ENCODE measurements at places on chromosomes 7 and 10. TPM values are rescaled to one million over a fixed set of nuclear protein-coding genes. Genes with fewer than 3 reads are reported as not detected.
A peak's percentile ranks its signal among the peaks of the same experiment; 100 is the strongest.

DNA sequence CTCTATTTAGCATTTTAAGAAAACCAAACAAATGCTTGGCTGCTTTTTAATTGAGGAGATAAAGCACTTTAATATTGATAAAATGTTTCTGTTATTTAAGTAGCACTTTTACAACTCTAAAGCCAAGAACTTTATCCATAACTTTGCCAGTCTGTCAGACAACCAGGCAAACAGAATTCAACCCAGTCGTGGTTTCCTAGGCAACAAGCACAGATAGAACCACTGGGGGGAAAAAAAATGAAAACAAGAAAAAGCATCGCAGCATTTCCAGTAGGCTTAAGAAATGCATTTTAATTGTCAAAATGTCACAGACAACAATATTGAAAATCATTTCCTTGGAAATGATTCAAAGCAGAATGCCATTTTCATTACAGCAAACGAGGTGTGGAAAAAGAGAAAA, 323.4 kb downstream of the PARD3 start:
- no peak for DNase-seq

GRCh38 chr7:117112640-117113039, 159.3 kb downstream of the ST7 start:
- no peak for DNase-seq

Gene RHOBTB1
- total RNA-seq, result 12.1 TPM

- DNase-seq, result no peak
Observed at GRCh38 chr7:155896531-155897263, 84.4 kb upstream of the SHH start.

Gene ANKRD2
- 418 TPM for total RNA-seq

Gene DLG5
- 8.9 TPM for total RNA-seq

- DNase-seq, result no peak
Observed at GRCh38 chr7:45092100-45092930, 3.5 kb upstream of the NACAD start.

GRCh38 chr10:17344206-17344605, 110.2 kb downstream of the ST8SIA6 start:
- DNase-seq, result no peak

Gene NUTM2B
- total RNA-seq, result 1.0 TPM

GRCh38 chr10:44417761-44418160, 32.9 kb upstream of the CXCL12 start:
- no peak for DNase-seq

Gene SPAM1
- not detected for total RNA-seq

Gene OGDH
- total RNA-seq, result 679 TPM

Gene ENTPD1
- total RNA-seq, result 6.3 TPM

Gene WNT8B
- total RNA-seq, result not detected

Gene PRSS1
- not detected for total RNA-seq

GRCh38 chr10:68084469-68084868, 9.4 kb upstream of the HERC4 start:
- DNase-seq, result no peak

Gene PNLIPRP1
- total RNA-seq, result not detected

DNA sequence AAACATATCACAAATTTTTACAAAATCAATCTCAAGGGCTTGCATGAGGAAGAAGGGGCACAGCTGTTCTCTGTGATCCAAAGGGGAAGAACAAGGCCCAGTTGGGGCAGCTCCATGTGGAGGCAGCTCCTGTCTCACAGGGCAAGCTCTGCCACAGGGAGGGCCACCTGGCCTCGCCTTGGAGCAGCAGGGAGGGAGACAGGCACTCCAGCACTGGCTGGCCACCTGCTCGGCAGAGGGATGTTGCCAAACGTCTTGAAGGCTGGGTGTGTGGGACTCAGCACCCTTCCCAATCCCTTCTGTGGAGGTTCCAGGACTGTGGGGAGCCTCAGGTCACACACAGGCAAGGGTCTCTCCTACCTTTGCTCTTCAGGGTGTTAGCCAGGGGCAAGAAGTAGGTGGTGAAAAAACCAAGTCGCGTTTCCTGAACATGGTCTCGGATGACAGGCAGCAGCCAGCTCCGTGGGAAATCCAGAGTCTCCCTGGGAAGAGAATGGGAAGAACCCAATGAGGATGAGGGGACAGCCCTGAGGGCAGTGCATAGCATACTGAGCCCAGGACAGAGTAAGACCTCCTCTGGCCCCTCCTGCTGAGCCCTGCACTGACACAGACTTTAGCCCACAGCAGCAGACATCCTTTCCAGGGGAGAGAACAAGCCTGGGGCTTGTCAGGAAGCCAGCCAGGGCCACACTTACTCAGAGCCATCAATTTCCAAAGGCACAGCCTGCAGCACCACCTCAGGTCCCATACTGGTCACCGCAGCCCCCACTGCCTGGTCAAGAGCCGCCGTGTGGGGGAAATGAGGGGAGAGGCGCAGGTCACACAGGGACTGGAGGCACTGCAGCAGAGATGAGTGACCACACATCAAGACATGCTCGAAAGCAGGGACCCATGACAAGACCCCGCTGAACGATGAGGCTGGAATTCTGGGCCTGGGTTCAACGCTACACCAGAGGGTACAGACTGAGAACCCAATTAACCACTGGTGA, 21.9 kb downstream of the RRP12 start:
- DNase-seq, result no peak

- no peak for DNase-seq
Observed at GRCh38 chr7:115940460-115941060, 90.0 kb downstream of the TFEC start.

Gene PODXL
- 59.0 TPM for total RNA-seq

Gene MEST
- 10.7 TPM for total RNA-seq

GRCh38 chr7:30427296-30428070, 51.1 kb downstream of the NOD1 start:
- peak; percentile 62 for DNase-seq

Gene PRR15
- 0.32 TPM for total RNA-seq

GRCh38 chr10:94224656-94225055, 138.1 kb downstream of the NOC3L start:
- DNase-seq, result no peak

Gene NRCAM
- 0.30 TPM for total RNA-seq

Gene ITIH5
- total RNA-seq, result 10.3 TPM

GRCh38 chr7:155685070-155685790, 40.8 kb downstream of the RBM33 start:
- DNase-seq, result no peak

DNA sequence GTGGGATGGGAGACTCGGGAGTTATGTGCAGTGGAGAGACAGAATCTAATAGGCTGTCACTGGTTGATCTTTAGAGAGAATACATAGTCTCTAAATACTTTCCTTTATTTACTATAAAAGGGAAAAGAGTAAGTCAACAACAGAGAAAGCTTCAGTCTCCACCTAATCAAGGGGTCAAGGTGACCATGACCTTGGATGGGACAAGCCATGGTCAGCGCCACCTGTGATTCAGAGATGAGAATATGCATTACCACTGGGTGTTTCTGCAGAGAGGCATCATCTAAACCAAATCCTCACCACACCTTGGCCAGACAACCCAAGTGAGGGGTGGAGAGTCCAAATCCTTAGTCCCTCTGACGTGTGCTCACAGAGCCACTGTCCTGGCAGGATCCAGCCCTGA, 39.9 kb downstream of the TNS3 start:
- DNase-seq, result no peak

Gene BMPR1A
- 53.2 TPM for total RNA-seq

Gene LRRC18
- not detected for total RNA-seq

- no peak for DNase-seq
Observed at GRCh38 chr10:110022716-110023504, 15.1 kb downstream of the ADD3 start.

- no peak for DNase-seq
Observed at GRCh38 chr10:89120931-89121763, 86.0 kb downstream of the CH25H start.

GRCh38 chr10:110151467-110151866, 55.9 kb upstream of the MXI1 start:
- no peak for DNase-seq

GRCh38 chr7:40704172-40704571, 569.4 kb downstream of the SUGCT start:
- no peak for DNase-seq

GRCh38 chr10:124220547-124220946, 127.1 kb upstream of the CHST15 start:
- no peak for DNase-seq

Gene VWA2
- total RNA-seq, result not detected

Gene COG5
- 55.8 TPM for total RNA-seq

- DNase-seq, result no peak
Observed at GRCh38 chr10:124193309-124193696, 99.9 kb upstream of the CHST15 start.

Gene HMX2
- not detected for total RNA-seq

Gene RNLS
- 20.6 TPM for total RNA-seq

Gene SCART1
- total RNA-seq, result 0.30 TPM

Gene NODAL
- not detected for total RNA-seq

DNA sequence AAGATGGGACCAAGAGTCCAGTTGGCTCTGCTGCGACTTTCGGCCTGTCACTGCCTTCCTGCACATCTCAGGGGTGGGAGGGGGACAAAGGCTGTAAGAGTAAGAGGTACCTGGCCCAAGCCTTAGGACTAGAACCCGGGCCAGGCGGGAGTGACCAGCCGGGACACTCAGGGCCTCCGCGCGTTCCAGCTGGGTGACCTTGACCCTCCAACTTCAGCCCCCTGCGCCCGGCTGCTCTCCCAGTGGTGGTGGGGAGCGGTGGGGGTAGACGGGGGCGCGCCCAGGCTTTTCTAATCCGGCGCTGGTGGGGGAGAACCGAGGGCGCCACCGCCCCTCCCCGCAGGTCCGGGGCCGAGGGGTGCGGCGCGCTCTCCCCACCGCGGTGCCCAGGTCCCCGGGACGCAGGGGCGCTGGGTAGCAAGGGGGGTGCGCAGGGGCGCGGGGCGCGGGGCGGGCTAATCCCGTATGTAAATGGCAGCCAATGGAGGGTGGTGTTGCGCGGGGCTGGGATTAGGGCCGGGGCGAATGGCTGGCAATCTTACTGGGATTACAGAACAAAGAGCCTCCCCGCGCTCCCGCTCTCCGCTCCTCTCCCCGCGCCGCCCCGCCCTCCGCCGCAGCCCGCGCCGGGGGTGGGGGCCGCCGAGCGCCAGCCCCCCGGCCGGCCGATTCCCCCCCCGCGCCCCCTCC, at the start of gene GTF2IRD1:
TSS of gene GTF2IRD1 (plus strand) at position 585 of the 690 bp plus-strand sequence. CDS start 54,175 bp downstream, outside the sequence.
- peak; percentile 84 for DNase-seq

Data from Right ventricle myocardium inferior (tissue), 1 donor.